ENCODE measurements at places on chromosomes 5 and 9. TPM values are rescaled to one million over a fixed set of nuclear protein-coding genes. Genes with fewer than 3 reads are reported as not detected.
A peak's percentile ranks its signal among the peaks of the same experiment; 100 is the strongest.

LHX3 gene
- total RNA-seq, result not detected

DNA sequence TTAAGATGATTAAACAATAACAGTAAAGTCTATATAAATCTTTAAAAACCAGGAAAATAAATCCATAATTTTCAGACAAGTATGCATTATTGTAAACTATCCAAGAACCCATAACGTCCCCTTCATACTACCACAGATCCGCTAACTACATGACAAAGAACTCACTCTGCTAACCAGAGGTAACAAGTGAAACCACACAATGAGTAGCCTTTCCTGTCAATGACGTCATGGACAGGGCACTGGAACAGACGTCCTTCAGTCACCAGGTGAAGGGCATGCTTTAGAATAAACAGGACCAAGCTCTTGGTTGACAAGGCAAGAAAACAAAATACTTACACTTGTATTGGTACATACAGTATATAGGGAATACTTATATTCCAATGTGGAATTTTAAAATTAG is 45.2 kb downstream of the RNF130 start:
- no peak for DNase-seq

MZB1 gene
- total RNA-seq, result 0.62 TPM

DNA sequence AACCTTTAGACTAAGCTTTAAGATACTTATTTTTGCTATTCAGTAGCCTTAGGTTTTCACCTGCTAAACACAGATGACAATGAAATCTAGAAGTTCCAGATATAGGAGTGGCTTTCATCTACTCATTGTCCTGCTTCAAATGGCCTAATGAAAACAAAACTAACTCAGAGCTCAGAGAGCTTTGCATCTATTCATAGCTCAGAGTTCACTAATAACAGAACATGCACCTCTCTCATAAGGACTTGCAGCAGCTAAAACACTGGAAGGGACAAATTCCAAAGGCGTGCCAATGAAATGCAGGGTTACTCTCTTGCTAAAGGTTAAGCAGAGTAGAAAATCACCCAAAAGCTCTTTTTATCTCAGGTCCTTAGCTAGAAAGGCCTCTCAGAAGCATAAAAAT is 29.0 kb downstream of the SLC31A2 start:
- DNase-seq, result no peak

BARX1 gene
- 15.2 TPM for total RNA-seq

ADGRD2 gene
- total RNA-seq, result not detected

DNA sequence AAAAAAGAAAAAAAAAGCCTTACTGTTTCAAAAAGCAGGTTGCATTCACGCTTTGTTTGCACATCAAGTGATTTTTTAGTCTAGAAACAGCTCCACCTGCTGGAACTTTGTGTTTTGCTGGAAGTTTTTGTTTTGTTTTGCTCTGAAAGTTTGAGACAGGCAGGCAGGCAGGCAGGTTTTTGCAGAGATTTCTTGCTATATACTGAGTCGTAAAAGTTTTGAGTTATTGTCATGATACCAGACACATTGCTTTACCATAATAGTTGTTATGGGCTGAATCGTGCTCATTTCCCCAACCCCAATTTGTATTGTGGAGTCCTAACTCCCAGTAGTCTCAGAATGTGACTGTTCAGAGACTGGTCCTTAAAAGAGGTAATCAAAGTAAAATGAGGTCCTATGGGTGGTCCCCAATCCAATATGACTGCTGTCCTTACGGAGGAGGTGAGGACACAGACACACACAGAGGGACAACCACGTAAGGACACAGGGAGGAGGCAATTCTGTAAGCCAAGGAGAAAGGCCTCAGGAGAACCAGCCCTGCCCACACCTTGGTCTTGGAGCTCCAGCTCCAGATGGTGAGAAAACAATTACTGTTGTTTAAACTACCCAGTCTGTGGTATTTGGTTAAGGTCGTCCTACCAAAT is 20.9 kb downstream of the OR2Y1 start:
- DNase-seq, result peak; percentile 63

DNA sequence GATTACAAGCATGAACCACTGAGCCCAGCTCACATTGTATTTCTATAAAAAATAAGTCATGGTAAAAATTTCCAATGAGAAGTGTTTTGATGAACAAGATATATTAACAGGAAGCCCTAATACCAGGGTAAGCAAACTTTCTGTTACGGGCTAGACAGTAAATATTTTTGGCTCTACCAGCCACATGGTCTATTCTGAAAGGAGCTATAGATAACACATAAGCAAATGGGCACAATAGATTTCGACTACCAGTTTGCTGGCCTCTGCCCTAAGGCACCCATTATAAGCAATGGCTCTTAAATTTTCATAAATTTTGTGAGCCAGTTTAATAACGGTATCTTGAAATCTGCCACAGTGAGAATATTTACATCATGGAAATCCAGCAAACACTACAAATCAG is 8.1 kb downstream of the UBQLN1 start:
- no peak for DNase-seq

DNA sequence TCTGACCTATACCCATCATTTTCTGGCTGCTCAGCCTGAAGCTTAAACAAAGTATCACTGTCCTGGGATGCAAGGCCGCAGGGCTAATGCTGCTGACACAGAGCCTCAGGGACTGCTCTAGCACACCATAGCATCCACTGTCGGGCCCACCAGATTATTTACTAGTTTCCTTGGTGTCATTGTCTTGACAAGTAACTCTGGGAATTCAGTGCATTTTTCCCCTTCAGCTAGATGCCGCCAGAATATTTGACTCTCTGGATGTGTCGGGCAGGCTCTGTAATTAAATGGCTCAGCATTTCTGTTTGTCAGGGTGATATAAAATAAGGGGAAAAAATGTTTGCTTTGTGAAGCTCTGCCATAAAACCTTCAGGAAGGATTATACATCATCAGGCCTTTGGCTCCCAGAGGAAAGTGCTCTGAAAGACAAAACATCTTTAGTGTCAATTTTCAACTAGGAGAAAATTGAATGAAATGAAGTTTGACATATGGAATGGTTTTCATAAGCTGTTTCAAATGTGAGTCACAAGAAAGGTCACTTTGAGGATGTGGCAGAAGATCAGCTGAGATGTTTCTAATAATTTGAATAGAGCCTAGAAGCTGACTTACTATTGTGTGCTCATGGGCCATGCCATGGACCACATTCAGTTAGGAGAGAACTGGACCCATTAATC is 350.1 kb downstream of the TMEM232 start:
- DNase-seq, result peak; percentile 20

GRCh38 chr9:18684593-18685317 is 210.8 kb downstream of the ADAMTSL1 start:
- DNase-seq, result no peak

- DNase-seq, result peak; percentile 52
Measured at GRCh38 chr5:90356622-90357021, 52.9 kb downstream of the CETN3 start.

- no peak for DNase-seq
Measured at GRCh38 chr9:89139455-89139854, 39.2 kb downstream of the SHC3 start.

DNA sequence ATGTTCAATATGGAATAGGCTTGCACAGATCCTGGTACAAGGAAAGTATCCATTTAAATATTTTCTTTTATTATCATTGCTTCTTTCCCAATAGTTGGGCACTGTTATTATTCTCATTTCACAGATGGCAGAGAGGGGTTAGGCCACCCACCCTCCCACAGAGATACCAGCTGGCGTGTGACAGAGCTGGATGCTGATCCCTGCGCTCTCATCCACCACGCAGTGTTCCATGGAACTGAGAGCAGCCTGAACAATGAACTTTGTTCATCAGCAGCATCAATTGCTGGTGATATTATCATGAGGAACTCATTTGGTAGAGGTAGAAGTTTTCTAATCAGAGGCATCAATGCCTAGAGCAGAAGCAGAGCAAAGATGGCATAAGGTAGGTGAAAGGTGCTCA is 227.9 kb downstream of the ESM1 start:
- DNase-seq, result no peak

- no peak for DNase-seq
Measured at GRCh38 chr5:111902436-111902835, 145.4 kb upstream of the NREP start.

FCN2 gene
- total RNA-seq, result not detected

- DNase-seq, result peak; percentile 60
Measured at GRCh38 chr5:43037636-43038495, 2.3 kb downstream of the ANXA2R start.
